ENCODE measurements at places on chromosomes 2 and 18.

GRCh38 chr2:36650031-36650829, 46.3 kb upstream of the VIT start:
- DNase-seq: no peak

DNA sequence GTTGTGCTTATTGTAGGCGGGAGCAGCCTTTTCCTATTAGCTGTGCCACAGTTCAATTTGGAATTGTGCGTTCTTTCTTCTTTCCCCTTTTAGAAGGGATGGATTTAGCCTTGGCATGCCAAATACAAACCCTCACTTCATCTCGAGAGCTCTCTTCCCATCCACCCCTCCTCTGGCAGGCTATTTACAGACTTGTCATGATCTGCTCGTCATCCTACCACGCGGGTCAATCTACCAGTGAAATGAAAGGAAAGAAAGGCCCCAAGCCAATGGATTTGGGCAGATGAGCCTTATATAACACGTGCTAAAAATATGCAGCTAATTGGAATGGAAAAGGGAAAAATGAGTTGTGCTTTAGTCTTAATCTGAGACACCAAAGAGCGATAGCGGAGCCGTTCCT, 277.5 kb downstream of the PRKCE start:
- no peak for DNase-seq

GRCh38 chr2:109429567-109430328, 184.0 kb downstream of the SEPTIN10 start:
- DNase-seq: no peak

- DNase-seq: no peak
These were observed 804.9 kb upstream of the SALL3 start for GRCh38 chr18:78174737-78175136.

DNA sequence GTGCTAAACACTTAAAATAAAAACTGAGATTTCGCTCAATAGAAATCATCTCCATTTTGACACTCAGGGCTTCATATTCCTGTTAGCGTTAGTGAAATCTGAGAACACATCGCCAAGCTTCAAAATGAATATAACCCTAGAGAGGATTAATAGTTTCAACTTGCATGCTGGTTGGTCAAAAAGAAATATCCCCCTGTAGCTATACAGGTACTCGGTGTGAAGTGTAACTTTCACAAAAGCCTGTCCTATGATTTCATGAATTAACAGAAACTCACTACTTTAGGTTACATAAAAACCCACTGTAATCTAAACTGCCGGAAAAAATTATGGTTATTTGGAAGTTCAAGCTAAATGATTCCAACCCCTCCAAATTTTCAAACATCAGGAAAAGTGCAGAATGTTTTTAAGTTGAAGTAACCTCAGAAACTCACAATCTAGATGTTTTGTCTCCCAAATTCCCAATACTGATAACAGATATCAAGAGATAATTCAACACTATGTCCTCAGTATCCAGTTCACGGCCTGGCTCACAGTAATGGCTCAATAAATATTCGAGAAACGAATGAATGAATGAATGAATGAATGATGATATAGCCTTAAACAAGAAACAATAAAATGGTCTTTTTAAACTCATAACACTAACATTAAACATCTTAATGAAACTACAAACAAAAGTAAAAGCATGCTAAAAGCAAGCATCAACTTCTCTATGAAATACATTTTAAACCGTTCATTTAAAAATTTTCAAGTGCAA, 2.5 kb downstream of the TLK1 start:
- no peak for DNase-seq

GRCh38 chr2:27019931-27020855, 12.6 kb upstream of the TMEM214 start:
- DNase-seq: no peak

DNA sequence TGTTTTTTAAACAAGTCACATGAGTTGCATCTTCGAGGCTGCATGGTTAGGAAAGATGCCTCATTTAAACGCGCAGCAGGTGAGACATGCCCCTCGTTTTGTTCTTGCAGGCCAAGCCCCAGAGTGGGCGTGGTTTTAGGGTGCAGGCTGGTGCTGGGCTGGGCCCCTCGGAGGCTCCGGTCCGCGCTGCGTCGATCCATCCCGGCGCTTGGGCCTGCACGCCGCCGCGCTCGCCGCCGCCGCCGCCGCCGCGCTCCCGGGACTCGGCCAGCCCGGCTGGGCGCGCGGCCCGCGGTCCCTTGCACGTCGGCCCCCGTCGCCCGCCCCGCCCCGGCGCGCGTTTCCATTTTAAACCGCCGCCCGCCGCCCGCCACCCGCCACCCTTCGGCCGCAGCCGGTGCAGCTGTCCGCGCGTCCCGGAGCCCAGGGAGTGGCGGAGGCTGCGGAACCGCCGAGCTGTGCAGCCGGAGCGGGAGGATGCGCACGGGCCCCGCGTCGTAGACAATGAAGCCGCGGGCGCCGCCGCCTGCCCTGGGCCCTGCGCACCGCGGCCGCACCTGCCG, 175.5 kb downstream of the AGAP1 start:
- no peak for DNase-seq

- no peak for DNase-seq
These were observed 3.7 kb downstream of the SIGLEC15 start for GRCh38 chr18:45828917-45829811.

- no peak for DNase-seq
These were observed 26.0 kb upstream of the AMMECR1L start for GRCh38 chr2:127911737-127912136.

DNA sequence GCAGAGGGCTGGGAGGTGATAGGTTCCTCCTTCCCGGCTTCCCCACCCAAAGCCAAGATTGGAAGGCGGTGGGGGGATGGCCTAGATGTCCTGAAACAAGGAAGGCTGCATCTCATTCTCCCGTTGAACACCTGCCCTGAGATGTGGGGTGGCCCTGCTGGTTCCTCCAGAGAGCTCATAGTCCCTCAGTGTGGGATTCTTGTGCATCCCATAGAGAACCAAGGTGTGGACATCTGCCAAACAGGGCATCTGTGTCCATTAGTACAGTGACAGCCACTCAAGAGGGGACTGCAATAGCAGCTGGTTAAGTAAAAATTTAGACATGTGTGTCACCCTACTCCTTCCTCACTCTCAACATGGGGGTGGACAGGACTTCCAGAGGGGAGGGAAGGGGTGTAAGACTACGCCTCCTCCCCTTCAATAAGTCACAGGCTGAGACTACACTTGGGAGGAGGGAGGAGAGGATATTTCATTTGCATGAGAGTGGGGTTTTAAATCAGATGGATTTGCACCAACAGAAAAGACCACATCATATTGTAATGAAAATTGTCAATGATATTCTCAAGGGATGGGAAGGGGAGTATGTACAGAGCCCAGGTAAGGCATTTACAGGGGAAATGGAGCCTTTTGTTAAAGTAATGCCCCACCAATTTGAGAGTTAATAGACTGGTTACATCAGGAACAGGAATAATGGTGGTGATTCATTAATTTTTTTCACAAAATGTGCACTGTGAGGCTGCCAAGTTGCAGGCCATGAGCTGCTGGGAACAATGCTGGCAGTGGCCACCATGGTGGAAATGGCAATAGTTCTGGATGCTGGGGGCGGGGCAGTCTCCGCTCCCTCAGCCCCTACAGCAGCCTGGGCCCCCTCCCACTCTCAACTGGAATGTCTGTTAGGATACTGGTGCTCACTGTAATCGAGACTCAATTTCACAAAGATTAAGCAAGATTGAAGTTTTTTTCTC, 80.6 kb downstream of the TEX51 start:
- DNase-seq: no peak

DNA sequence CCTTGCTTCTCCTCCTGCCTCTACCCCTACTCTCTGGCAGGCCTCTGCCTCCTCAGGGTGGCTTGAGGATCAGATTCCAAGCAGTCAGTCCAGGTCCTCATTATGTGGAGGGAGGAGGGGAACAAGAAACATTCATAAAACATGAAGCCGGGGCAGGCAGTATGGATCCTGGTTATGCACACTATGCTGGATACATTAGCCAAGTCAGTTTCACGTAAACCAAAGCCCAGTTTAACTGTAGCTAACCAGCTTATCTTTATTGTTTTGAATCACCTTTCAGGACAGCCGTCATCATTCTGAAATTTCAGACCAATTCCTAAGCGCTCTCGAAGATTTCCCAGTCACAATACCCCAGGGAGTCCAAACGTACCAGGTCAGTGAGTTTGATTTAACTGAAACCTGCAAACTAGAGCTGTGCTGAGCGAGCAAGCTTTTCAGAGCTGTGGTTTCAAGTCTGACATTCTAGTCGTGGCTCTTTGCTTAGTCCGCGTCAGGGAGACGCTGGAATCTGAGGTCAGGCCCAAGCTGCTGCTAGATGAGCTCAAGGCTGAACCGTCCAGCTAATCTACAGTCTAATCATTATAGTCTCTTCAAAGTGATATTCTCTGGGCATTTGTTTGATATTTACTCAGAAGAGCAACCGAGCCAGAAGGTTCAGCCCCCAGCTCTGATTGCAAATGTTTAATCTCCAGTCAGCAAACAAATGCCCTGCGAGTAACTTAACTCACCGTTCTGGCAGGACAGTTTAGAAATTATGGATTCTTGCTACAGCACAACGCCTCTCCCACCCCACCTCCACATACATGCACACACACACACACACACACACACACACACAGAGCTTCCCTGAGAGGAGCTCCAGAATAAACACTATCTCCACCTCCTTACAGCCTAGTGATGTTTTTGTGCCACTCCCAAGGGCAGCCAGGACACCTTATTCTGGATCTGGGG, 63.8 kb upstream of the BZW1 start:
- no peak for DNase-seq

Measured in stimulated activated CD8-positive, alpha-beta memory T cell treated with anti-CD3 and anti-CD28 coated beads, Interleukin-7, amount 100 ng/mL, for 1 hour (primary cell).